ENCODE measurements at places on chromosomes 3 and 15. TPM values are rescaled to one million over a fixed set of nuclear protein-coding genes. Genes with fewer than 3 reads are reported as not detected.

DNA sequence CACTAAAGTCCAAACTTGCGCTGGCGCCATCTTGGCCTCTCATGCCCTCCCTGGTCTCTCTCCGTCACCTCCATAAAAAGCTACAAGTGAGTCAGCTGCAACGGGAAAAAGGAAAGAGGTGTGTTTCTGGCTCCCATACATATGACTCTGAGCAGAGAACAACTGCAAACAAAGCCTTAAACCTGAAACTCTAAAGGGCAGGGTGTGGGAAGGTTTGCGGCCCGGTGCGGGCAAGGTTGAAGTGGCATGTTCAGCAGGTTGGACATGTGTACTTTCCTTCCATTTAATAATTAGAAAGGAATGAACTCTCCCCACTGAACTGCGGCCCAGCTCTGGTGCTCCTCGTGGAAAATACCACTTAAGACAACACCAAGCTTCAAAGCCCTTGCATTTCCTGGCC lies 59.0 kb upstream of the PPARG start:
- no peak for DNase-seq

DNA sequence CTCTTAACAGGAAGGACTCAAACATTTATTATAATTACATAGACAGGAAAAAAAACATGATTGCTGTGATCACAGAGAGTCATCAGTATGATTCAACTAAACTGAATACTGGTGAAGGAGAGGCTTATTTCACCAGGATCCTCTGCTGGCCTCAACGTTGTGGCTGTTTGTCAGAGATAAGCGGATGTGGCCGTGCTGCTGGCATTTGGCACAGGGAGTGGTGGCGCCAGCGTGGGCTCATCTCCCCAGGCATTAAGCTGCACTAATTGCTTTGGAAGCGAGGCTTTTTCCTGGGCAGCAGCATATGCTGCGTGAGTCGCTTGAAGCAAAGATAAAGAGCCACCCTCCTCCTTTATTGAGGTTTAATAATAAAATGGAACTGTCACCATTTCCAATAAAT lies 306.7 kb downstream of the LRTM1 start:
- DNase-seq = peak; percentile 54

DNA sequence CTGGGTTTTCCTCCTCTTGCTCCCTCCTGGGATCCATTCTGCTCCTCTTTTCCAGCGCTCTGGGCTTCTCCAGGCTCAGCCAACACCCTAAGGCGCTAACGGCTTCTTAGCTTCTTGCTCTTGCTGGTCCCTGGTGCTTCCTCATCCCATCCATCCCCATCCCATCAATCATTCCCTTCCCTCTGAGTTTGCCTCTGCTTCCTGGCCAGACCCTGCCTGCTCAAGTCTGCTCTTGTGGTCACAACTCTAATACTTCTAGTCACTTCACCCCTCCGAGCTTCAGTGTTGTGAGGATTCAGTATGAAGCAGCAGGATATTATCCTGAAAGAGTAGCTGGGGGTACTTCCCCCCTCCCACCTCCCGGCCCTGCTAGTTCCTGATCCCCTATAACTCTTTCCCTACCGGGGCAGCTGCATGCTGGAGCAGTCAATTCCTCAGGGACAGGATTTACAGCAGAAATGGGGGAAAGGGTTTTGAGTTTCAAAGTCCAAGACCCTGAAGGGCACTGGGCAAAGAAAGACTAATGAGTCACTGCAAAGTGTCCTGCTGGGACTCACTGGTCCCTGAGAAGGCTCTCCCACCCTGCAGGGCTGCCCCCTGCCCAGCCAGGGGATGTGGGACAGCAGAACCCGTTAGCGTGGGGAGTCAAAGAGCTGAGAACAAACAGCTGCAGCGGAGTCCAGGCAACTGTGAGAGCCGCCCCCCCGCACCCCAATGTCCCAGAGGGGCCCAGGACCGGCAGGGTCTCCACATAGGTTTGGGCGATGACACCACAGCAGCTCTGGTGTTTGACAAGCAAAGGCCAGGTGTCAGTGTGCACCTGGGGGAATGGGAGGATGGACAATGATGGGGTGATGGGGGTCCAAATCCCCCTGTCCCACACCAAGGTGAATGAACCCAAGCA lies 2.3 kb upstream of the SYNM start:
- DNase-seq = no peak

- DNase-seq = no peak
These were observed 32.8 kb upstream of the SFMBT1 start for GRCh38 chr3:53078656-53079055.

Gene C15orf62
- 0.45 TPM for total RNA-seq

DNA sequence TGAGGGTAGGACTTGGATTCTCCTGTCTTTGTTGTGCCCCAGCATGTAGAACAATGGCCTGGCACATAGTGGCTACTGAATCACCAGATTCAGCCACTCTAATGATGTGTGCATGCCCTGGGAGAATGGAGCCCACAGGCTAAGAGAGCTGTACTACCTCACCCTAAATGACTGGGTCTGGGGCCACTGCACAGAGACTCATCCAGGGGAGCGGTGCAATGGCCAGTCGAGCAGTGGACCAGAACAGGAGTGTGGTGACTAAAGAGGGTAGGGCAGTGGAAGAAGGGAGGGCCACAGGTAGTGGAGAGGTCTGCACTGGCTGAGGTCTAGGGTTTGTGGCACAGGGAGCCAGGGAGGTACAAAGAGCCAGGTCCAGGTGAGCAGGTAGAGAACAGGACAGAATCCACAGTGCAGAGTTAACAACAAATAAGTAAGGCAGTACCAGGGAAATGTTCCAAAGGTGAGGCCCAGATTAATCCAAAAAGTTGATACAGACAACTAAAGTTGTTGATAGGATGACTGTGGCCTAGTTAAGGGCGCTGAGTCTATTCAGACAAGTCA lies 142.7 kb upstream of the ATP11B start:
- DNase-seq = no peak

DNA sequence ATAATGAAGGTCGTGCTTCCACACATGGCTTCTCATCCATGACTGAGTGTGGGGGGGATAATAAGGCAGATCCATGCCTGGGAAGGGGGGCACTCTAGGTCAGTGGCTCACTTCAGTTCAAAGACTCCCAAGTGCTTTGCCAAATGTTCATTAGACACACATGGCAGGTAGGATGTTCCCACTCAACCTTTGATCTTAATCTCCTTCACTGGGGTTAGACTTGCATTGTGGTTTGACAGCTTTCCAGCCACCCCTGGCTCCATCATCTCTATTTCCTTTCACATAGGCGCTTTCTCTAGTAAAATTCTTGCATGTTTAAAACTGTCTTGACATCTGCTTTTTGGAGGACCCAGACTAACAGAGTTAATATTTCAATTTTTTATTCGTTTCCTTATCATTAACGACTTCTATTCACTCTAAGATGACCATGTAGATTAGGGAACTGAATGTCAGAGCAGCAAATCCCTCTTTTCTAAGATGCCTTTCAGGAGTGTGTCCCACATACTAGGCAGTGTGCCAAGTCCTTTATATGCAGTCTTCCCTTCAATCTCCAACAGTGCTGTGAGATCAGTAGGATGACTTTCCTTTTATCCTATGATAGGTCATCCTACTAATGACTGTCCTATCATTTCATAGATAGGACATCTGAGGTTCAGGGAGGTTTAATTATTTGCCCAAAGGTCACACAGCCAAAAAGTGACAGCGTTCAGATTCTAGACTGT lies 57.9 kb downstream of the BTD start:
- DNase-seq = no peak

GRCh38 chr3:18389108-18389733 lies 35.9 kb downstream of the SATB1 start:
- DNase-seq = no peak

- DNase-seq = no peak
These were observed 35.7 kb downstream of the PYGO1 start for GRCh38 chr15:55552451-55552850.

DNA sequence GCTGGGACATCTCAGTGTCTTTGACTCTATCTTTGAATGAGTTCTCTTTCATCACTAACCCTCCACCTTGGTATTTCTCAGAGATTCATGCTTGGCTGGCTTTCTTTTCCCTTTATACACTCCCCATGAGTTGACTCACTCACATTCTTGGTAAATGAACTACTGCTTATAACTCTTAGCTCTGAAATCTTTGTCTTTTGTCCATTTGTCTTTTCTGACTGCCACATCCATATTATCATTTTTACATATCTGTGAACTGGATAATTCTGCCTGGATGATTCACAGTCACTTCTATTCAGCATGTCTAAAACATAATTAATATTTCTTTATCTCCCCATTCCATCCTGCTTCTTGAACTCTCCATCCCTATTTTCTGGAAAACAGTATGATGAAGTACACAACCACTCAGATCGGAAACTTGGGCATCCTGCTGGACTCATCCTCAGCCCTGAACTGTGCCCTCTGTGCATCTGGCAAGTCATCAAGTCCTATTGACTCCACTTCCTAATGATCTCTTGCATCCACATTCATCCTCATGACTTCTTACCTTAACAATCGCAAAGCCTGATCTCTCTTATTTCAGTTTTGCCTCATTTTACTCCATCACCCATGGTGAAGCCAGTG lies 66.9 kb downstream of the KCNAB1 start:
- DNase-seq = no peak

DNA sequence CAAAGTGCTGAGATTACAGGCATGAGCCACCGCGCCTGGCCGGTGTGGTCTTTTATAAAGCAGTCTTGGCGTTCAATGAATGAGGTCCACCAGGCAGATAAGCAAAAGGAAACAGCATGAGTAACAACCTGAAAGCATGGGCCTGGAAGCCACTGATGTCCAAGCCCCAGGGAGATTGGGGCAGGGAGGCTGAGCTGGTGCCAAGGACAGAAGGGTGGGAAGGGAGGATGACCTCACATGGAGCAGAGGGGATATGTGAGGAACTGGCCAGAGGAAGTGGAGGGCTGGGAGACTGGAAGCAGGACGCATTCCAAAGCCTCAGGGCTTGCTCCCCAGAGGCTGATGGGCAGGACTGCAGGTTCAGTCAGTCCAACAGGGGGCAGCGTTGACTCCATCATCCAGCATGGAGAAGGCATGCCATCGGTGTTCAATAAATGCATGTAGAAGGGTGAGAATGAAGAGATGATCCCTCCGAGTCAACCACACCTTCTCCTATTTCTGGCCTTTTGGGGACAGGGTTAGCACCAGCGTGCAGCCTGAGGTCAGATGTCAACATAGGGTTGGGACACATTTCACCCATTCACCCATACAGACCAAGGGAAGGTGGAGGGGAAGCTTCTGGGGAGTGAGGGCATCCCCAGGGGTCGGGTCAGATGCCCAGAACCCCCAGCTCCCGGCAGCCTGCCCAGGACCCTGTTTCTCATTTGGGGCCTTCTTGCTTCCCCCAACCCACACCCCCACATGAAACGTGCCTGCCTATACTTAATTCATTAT lies 14.8 kb downstream of the MYL3 start:
- peak; percentile 9 for DNase-seq

DNA sequence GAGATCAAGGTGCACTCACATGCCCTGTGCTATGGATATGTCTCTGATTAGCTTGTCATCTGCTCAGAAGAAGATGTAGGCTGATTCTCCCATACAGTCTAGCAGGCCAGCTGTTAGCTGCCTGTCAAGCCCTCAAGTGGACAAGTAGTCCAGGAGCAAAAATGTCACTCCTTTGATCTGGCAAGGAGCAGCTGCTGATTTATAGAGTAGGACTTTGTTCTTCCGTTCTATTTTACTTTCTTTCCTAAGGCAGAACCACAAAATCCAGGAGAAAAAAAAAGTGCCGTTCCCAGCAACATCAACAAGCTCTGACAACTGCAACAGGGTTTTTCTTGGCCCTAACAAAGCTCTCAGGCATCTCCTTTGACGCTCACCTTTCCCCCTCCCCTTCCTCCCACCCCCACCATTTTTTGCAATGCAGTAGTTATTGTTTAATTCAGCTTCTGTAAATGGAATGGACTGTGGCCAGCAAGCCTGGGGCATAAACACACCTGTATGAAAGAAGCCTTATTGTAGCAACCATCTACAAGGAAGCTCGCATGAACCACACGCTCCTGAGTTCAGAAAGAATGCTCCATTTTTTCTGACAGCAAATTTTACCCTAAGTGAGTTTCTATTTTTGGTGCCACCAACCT lies 196.3 kb downstream of the MEIS2 start:
- no peak for DNase-seq

Gene KBTBD13
- total RNA-seq = not detected

Gene TMA7
- total RNA-seq = 502 TPM

Gene MAP6D1
- total RNA-seq = 1.0 TPM

- DNase-seq = no peak
These were observed 517.1 kb upstream of the CCDC54 start for GRCh38 chr3:106860182-106860581.

GRCh38 chr15:31472636-31473384 lies 146.2 kb downstream of the KLF13 start:
- no peak for DNase-seq

Gene KAT2B
- total RNA-seq = 1.3 TPM

- DNase-seq = no peak
These were observed 3.9 kb upstream of the MAP1A start for GRCh38 chr15:43513550-43513949.

DNA sequence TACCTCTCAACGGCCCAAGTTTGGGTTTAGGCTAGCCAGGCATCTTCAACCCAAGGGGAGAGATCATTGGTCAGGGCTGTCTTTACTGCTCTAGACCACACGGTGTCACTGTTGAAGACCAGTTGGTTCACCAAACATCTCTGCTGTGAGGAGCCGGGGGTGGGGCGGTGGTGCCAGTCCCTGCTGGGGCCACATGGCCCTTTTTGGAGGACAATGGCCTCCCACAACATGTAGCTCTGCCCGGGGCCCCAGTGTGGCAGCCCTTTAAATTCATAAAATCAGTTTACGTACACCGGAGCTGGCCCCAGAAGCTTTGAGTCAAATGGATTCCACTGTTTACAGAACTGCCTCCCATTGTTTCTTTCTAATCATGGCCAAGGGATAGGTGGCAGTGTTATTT lies 19.1 kb upstream of the TM4SF18 start:
- DNase-seq = peak; percentile 77

GRCh38 chr15:22939051-22939450 lies 41.1 kb downstream of the CYFIP1 start:
- no peak for DNase-seq

GRCh38 chr3:140252812-140253656 lies 318.0 kb downstream of the CLSTN2 start:
- DNase-seq = no peak

DNA sequence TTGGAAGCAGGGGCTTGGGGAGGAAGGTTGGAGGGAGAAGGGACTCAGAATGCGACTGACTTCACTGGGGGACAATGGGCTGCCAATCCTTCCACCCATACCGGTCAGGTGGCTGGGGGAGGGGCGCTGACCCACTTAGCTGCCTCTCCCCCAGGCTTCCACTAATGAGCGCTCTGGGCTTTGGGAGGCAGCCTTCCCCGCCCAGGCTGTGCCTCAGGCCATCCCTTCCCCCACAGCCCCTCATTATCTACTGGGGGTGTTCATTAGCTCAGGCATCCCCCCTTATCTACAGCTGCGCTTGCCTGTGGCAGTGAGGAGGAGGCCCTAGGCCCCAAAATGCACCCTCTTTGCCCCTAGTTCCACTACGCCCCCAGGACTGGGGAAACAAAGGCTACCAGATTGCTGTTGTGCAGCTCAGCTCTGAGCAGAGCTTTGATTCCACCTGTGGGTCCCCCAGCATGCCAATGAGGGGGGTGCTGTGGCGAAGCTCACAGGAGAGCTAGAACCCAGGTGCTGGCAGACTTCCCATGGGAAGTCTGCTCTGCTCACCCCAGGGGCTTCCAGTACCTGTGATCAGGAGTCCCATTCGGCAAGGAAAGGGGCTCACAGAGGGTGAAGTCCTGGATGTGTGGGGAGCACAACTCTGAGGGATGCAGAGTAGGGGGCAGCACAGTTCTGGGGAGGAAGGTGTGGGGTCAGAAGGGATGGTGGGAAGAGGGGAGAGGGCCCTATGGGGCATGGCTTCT lies 29.4 kb upstream of the SEMA3F start:
- DNase-seq = no peak

Gene FRMD4B
- 4.2 TPM for total RNA-seq

- no peak for DNase-seq
These were observed 198.2 kb downstream of the SSR3 start for GRCh38 chr3:156356537-156357363.

Gene CATSPER2
- total RNA-seq = not detected

Data from H4 (cell line).